ENCODE measurements at places on chromosomes 2 and 18.

DNA sequence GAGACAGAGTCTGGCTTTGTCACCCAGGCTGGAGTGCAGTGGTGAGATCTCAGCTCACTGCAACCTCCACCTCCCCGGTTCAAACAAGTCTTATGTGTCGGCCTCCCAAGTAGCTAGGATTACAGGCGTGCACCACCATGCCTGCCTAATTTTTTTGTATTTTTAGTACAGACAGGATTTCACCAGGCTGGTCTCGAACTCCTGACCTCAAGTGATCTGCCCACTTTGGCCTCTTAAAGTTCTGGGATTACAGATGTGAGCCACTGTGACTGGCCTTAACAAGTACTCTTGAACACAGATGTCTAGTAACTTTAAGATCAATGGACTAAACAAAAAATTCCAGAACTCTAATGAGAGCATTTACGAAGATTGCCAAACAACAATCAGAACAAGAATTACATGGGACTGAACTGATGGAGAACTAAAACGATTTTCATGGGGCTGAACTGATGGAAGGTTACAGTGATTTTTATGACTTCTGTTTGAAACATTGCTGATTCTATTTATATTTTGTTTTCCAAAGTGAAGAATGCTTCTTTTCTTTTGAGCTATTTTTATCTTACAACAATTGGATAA lies 46.5 kb upstream of the ST3GAL5 start:
- DNase-seq, result no peak

DNA sequence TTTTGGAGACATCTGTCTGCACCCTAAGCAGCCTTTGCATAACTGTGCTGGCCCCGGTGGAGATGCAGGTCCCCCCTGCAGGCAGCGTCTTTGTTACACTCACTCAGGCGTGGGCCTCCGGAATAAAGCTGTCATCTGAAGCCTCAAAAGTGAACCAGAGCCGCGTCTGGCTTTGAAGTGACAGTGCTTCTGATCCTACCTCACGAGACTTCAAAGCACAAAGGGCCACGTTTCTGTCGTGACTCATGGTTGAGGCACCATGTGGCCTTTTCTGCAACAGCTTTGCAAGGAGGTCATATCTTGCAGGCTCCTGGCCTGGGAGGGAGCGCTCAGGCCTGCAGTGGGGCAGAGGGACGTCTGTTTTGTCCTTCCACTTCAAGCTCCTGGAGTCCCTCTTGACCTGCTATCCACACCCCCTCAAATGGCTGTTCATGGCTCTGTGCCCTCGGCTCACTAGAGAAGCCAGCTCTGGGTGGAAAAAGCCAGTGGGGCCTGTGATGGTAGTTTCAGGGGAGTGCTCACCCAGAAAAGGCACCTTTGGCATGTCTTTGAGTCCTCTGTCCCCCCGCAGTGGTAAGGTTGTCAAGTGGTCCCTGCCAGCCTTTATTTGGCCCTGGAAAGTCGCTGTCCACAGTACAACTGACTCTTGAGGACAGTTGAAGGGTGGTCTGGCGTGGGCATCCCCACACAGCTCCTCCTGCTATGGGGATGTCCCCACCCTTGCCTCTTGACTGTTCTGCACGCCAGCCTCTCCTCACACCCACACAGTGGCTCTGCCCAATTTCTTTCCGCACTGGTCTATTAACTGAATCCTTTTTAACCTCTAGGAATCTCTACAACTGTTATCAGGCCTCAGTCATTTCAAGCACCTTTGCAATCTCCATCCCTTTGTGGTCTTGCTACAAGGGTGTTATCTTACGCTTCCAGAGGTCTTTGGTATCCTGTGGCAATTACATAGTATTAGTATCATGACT lies 19.3 kb downstream of the GPR55 start:
- peak; percentile 67 for DNase-seq

- DNase-seq, result no peak
Observed at GRCh38 chr2:121281694-121282093, 3.3 kb downstream of the TFCP2L1 start.

DNA sequence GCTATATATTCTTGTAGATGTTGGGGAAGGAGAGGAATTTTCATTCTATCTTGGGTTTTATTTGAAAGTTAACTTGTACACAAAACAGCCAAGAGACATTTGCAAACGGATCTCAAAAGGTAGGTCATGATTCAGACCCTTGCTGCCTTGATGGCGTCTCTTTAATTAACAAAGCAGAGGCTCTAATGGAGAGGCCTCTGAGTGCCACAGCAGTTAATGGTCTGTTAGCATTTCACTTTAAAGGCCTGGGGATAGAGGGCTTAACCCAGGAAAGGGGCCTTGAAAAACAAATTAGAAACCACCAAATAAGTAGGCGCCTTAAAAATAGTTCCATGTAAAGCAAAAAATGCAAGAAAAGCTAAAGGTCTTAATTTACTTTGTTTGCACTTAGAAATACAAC lies 836.9 kb upstream of the CELF4 start:
- DNase-seq, result no peak

DNA sequence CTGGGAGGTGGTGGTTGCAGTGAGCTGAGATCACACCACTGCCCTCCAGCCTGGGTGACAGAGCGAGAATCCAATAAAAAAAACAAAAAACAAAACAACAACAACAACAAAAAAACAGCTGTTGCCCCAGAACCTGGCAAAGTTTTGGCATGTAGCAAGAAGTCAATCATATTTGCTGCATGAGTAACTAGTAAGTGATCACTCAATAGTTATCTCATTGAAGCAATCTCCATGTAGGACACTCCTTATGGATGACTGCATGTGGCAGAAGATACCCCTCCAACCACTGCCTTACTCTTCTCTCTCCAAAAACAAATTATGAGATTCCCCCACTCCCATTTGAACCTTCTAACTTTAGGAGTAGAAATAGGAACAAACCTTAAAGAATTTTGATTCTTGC lies 113.7 kb downstream of the TTC27 start:
- no peak for DNase-seq

GRCh38 chr18:49225160-49225559 lies 235.3 kb downstream of the DYM start:
- DNase-seq, result no peak

GRCh38 chr18:55579501-55580270 lies 8.3 kb downstream of the TCF4 start:
- no peak for DNase-seq

DNA sequence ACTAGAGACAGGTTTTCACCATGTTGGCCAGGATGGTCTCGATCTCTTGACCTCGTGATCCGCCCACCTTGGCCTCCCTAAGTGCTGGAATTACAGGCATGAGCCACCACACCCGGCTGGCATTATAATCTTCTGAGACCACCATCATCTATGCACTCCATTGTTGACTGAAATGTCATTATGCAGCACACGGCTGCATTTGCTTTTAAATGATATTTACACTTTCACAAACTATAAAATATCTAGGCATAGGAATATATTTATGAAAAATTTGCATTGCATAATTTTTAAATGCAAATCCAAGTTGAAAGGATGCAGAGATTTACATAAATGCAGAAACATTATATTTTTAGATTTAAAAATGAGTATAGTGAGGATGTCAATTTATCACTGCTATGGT lies 30.0 kb upstream of the ANKRD44 start:
- DNase-seq, result no peak

DNA sequence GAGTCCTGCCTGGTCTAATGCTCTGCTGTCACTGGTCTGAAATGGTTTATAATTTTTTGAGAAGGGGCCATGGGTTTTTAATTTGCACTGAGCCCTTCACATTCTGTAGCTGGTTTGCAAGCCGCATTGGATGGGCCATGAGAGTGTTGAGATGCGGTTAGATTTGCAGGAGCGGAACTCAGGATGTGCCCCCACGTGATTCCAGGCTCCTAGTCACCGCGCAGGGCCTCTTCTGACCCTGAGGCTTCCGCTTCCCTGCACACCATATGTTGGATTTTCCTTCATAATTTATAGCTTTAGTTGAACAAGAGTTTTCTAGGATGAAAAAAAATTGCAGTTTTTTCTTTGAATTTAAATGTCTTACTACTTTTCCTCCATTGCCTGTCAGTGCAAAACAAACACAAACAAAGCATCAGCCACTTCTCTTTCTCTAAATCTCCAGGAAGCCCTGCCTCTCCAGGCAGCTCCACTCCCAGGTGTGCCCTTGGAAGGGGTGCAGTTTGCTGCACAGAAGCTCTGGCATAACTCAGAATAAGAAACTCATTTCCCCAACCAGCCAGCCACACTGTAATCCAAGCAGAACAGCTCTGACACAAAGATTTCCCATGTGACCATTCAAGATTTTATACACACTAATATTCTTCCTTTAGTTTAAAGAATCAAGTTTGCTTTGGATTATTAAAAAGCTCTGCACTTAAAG lies 18.4 kb upstream of the TPO start:
- no peak for DNase-seq

DNA sequence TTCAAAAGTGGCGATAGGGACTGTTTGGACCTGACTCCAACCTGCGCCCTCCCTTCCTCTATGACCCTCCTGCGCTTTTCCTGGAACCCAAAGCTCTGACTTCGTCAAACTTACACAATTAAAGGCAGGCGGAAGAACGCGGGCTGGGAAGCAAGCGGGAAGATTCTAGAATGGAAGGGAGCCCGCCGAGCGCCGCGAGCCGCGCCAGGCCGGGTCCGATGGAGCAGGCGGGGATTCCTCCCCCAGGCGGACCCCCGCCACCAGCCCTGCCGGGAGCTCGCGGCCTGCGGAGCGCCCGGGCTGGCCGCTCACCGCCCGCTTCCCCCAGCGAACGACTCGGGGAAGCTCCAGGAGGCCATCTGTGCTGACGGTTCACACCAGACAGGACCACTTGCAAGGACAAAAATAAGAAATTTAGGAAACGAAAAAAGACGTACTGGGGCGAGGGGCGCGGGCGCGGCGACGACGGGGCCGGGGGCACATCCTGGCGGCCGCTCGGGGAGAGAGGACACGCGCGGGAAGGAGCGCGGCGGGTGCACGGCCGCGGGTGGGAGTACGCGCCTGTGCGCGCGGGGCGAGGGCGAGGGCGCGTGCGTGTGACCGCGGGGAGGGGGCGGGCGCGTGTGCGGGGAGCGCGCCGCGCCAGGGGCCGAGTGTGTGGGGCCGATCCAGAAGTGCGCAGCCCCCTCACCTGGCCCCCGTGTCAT lies 1.1 kb upstream of the SALL3 start:
- no peak for DNase-seq

- DNase-seq, result no peak
Observed at GRCh38 chr2:201697899-201698298, 545 bp downstream of the MPP4 start.

DNA sequence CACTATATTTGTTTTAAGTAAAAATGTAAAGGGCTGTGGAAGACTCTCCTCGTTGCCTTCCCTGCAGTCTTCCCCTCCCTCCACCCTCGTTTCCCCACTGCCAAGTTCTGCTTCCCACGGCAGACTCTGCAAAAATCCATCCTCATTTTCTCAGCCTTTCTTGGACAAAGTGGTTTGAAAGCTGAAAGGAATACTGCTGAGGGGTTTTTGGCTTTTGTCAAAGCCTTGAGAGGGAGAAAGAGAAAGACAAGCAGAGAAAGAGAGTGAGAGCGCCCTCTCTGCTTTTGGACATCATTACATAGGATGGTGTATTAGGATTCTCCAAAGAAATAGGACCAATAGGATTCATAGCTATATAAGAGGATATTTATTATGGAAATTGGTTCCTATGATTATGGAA lies 455.9 kb upstream of the SOX11 start:
- DNase-seq, result no peak

- DNase-seq, result no peak
Observed at GRCh38 chr2:45909677-45910191, 258.3 kb downstream of the PRKCE start.

DNA sequence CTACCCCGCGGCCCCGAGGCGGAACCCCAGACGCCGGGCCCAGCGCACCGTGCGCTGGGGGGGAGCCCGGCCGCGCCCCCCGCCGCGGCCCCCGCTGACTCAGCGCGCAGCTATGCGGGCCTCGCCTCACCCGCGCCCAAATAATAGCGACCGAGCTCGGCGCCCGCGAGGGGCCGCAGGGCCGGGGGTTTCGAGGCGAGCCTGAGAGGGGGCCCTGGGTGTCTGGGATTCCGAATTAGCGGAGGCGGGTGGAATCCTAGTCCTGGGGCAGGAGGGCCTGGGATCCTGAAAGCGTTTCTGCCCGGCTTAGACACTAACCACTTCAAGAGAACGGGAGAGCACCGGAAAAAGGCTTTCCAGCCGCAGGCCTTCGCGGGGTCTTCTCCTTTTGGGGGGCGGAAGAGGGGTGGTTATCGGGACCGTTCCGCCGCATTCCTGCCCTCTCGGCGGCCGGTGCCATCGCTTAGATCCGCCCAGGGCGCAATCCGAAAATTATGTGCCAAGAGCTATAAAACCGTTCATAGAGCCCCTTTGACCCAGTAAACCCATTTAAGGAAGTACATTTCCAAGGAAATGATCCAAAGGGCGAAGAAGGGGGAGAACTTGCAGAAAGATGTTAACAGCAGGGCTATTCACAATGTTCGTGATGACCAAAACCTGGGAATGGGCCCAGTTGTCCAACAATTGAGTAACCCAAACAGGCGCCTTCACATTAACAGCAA lies 681 bp upstream of the ROCK2 start:
- peak; percentile 0 for DNase-seq

GRCh38 chr2:127510073-127510472 lies 16.2 kb downstream of the IWS1 start:
- DNase-seq, result no peak

DNA sequence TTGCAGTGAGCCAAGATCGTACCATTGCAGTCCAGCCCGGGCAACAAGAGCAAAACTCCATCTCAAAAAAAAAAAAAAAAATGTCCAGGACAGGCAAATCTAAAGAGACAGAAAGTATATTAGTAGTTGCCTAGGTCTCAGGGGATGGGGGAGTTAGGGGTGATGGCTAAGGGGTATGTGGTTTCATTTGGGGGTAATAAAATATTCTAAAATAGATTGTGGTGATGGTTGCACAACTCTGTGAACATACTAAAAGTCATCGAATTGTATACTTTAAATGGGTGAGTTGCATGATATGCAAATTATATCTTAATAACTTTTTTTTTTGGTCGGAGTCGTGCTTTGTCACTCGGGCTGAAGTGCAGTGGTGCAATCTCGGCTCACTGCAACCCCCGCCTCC lies 34.2 kb upstream of the ACTR2 start:
- DNase-seq, result no peak

DNA sequence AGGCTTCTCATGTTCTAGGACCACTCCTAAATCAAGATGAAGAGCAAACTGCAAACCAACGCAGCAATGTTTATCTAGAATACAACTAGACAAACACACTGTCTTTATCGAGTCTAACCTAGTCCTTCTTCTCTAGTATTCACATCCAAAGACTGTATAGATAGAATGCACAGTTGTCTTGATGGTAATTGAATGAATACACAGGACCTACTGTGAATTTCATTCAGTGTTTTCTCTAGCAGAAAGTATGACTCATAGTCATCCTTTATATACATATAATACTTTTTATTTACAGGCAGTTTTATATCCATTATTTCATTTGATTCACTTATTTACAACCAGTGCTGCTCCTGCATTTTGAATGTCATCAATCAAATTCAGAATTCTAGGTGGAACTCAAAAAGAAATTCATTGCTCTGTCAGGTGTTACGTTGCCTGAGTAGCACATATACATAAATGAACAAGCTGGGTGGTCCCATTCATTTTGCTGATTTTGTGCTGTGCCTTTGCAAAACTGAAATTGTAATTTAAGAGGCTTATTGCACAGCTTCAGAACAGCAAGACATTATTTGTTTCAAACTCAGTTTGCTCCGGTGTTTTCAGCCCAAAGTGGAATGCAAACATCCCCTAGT lies 374.8 kb downstream of the EPHA4 start:
- no peak for DNase-seq

All from stimulated activated CD4-positive, alpha-beta T cell treated with anti-CD3 and anti-CD28 coated beads, TNF-alpha, amount 100 ng/mL, for 1 hour (primary cell).